IMR-90 (cell line): ENCODE measurements at places on chromosomes 5 and 9.

GRCh38 chr9:86741311-86742208, 205.7 kb downstream of the GAS1 start:
- peak; percentile 68 for DNase-seq

- DNase-seq, result no peak
Measured at GRCh38 chr5:160833806-160834205, 18.2 kb downstream of the ATP10B start.

DNA sequence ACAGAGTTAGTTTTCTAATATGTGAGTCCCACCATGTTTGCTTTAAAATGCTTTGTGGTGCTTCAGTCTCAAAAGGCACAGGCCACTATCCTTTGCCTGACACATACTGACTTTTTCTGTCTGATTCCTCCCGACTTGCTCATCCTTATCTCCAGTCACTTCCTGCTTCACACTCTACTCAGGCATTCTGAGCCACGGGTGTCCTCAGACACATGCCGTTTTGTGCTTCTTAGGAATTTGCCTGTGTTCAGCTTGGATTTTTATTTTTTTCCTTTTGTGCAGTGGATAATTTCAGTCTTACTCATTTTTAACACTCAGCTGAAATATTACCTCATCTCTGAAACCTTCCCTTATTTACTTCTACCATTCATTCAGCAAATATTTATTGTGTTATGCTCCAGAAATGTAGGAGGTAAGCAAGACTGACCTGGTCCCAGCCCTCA, 54.1 kb downstream of the MAN2A1 start:
- peak; percentile 95 for DNase-seq

DNA sequence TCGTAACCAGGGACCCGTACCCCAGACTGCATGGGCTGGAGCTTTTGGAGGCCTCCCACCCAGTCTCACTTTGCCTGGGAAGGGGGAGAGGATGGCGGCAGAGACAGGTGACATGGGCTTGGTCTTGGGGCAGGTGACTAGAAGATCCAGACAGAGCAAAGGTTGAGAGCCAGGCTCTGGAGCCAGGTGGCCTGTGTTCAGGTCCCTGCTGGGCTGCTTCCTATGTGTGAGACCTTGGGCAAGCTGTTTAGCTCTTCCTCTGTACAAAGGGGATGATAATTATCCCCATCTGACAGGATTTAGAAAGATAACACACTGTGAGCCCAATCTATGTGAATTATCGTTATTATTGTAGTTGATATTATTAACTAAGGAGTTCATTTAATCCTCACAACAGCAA, 16.1 kb upstream of the NDST1 start:
- no peak for DNase-seq
